ENCODE measurements at places on chromosomes 7 and 10.
A peak's percentile ranks its signal among the peaks of the same experiment; 100 is the strongest.

DNA sequence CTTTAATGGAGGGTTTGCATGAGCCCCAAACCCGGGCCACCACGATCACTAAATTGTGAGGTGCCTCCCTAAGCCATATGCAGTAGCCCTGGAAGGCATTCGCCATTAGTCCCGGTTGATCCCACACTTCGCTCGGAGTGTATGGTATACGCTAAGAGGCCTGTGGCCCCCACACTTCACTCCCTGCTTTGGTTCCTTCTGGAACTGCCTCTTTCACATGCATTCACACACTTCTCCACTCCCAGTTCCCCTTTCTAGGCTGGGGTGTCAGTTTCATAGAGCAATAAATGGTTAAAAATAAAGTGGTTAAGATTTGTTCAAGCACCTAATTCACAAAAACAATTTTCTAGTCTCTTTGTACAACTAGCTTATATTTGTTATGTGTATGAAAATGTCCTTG is 212.1 kb upstream of the KCND2 start:
- peak; percentile 75 for DNase-seq

DNA sequence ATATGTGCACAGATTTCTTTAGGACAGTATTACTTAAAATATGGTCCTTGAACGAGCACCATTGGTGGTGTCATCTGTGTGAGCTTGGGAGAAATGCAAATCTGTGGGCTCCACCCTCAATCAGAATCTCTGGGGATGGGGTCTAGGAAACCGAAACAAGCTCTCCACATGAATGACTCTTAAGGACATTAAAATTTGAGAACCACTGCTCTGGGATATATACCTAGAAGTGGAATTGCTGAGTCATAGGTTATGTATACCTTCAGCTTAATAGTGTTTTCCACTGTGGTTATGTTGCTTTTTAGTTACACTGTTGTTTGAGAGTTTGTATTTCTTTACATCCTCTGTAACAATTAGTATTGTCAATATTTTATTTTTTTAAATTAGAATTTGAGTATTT is 24.0 kb downstream of the ZNRF2 start:
- peak; percentile 43 for DNase-seq

DNA sequence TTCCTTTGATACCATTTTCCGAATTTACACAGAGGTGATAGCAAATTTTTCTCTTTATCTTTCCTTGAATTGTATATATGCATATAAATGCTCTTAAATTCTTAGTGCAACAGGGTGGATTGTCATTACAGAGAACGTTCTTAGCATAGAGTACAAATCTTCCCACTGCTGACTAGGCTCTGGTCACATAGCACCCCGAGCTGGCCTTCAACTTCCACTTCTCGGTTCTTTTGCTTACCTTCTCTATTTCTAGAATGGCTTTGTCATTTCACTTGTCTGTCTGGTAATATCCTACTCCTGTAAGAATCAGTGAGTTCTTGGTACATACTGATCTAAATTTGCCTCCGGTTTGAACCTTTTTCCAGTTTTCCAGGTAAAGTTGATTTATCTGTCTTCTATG is 13.4 kb downstream of the ADIRF start:
- no peak for DNase-seq

DNA sequence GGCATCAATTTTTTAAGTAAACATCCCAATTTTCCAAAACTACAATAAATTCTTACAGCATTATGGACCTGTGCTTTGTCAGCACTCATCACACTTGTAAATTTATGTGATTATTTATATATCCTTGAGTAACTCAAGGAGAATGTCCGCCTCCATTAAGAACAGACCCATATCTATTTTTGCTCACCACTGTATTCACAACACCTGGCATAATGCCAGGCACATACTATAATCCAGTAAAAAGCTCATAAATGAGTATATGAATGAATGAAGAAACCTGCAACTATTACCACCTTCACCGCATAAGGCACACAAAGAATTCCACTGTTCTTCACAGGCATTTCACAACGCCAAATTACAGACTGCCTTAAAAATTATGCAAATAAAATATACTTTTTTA is 46.9 kb downstream of the MINDY3 start:
- DNase-seq, result no peak

GRCh38 chr10:98020784-98021183 is 9.6 kb downstream of the CRTAC1 start:
- no peak for DNase-seq

GRCh38 chr10:52940921-52941320 is 168.3 kb upstream of the MBL2 start:
- no peak for DNase-seq

Data from NB4 (cell line).